Vein endothelial cell (primary cell): ENCODE measurements at places on chromosomes 3 and 15. TPM values are rescaled to one million over a fixed set of nuclear protein-coding genes. Genes with fewer than 3 reads are reported as not detected.

Gene CHRM5
- total RNA-seq, result not detected in 2 replicates

Gene CPEB1
- total RNA-seq, result not detected in 2 replicates

Gene ZNF501
- total RNA-seq, result 4.6 and 6.5 TPM in 2 replicates

Gene DUOXA2
- total RNA-seq, result not detected in 2 replicates

Gene ZNF80
- not detected in 2 replicates for total RNA-seq

Gene FBXO40
- total RNA-seq, result not detected in 2 replicates

Gene GOLGA8N
- 1.3 and 1.8 TPM in 2 replicates for total RNA-seq

Gene ITPKA
- total RNA-seq, result 0.65 and 1.6 TPM in 2 replicates

Gene VPS13C
- total RNA-seq, result 107 and 118 TPM in 2 replicates

Gene TMEM108
- total RNA-seq, result 0.10 and 0.33 TPM in 2 replicates

Gene LMCD1
- 25.2 and 25.8 TPM in 2 replicates for total RNA-seq

Gene MYD88
- 10.1 and 13.9 TPM in 2 replicates for total RNA-seq

Gene DCBLD2
- 121 and 135 TPM in 2 replicates for total RNA-seq

Gene KCNH8
- under 0.01 TPM in 1 of 2 replicates, not detected in the other for total RNA-seq

Gene THRB
- 0.19 and 0.33 TPM in 2 replicates for total RNA-seq

Gene CLRN1
- total RNA-seq, result not detected in 2 replicates

Gene ZNF710
- total RNA-seq, result 14.9 and 25.2 TPM in 2 replicates

Gene TTC14
- 25.2 and 35.3 TPM in 2 replicates for total RNA-seq

Gene SPATA12
- 0.33 and 0.48 TPM in 2 replicates for total RNA-seq

Gene IL17RB
- total RNA-seq, result not detected in 2 replicates

Gene CHRNB4
- total RNA-seq, result not detected in 2 replicates

Gene CDHR4
- not detected in 2 replicates for total RNA-seq

Gene ETFA
- total RNA-seq, result 127 and 143 TPM in 2 replicates

Gene GOLGA8J
- total RNA-seq, result not detected in 2 replicates

Gene THBS1
- 11,178 and 12,995 TPM in 2 replicates for total RNA-seq

Gene SPTSSB
- total RNA-seq, result not detected in 2 replicates

Gene ADAMTS17
- under 0.01 TPM in 1 of 2 replicates, not detected in the other for total RNA-seq

Gene CFAP100
- not detected in 2 replicates for total RNA-seq

Gene ACAA1
- 17.1 and 19.6 TPM in 2 replicates for total RNA-seq

Gene ANKRD63
- total RNA-seq, result not detected in 2 replicates

Gene CCDC14
- 25.2 and 29.3 TPM in 2 replicates for total RNA-seq

Gene GRAMD2A
- 0.33 TPM in 1 of 2 replicates, not detected in the other for total RNA-seq

Gene FOXB1
- total RNA-seq, result not detected in 2 replicates

Gene EFHB
- 0.33 TPM in 1 of 2 replicates, not detected in the other for total RNA-seq

Gene LRRC34
- 1.6 and 3.8 TPM in 2 replicates for total RNA-seq

Gene VEPH1
- total RNA-seq, result 178 and 210 TPM in 2 replicates

Gene FBXO45
- 10.8 and 16.6 TPM in 2 replicates for total RNA-seq

Gene GOLGA6D
- not detected in 2 replicates for total RNA-seq

Gene SLC27A2
- 0.19 and 0.33 TPM in 2 replicates for total RNA-seq

Gene EIF1B
- 19.6 and 20.1 TPM in 2 replicates for total RNA-seq

Gene C2CD4B
- 37.4 and 58.1 TPM in 2 replicates for total RNA-seq

Gene INSYN1
- 0.10 and 0.65 TPM in 2 replicates for total RNA-seq

Gene CD80
- total RNA-seq, result not detected in 2 replicates

Gene GPR27
- not detected in 2 replicates for total RNA-seq

Gene EBLN2
- 7.5 and 7.8 TPM in 2 replicates for total RNA-seq

Gene TJP1
- total RNA-seq, result 152 and 153 TPM in 2 replicates

Gene TLR9
- under 0.01 TPM in 1 of 2 replicates, not detected in the other for total RNA-seq

Gene FILIP1L
- 30.1 and 33.6 TPM in 2 replicates for total RNA-seq

Gene ANKRD34C
- total RNA-seq, result not detected in 2 replicates

Gene B3GNT5
- 21.6 and 28.3 TPM in 2 replicates for total RNA-seq

Gene PYGO1
- total RNA-seq, result 0.33 and 3.1 TPM in 2 replicates
